ENCODE measurements at places on chromosomes 12 and 14. TPM values are rescaled to one million over a fixed set of nuclear protein-coding genes. Genes with fewer than 3 reads are reported as not detected.

SLC10A1 gene
- not detected for total RNA-seq

LRRC43 gene
- total RNA-seq = 1.4 TPM

DNA sequence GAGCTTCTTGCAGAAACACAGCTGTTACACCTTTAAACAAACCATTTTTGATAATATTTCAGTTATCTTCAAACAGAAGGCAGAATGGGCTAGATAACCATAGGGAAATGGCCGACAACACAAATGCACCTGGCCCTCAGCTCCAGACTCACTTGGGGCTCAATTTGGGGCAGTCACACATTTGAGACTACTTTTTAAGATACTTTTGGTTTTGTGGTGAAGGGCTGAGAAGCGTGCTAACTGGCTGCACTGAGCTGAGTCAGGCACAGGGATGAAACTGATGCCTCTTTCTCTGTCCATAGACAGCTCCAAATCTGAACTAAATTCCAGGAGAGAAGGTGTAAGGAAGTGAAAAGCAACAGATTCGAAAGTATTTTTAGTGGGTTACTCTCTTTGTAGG, 18.5 kb upstream of the GRIP1 start:
- no peak overlapping the region for H3K27ac ChIP-seq
- H3K4me1 ChIP-seq = no peaks in the 10 kb centered on the region
- no peak overlapping the region for H3K4me3 ChIP-seq
- H3K36me3 ChIP-seq = no peaks in the 10 kb centered on the region
- H3K27me3 ChIP-seq = no peaks in the 10 kb centered on the region

DNA sequence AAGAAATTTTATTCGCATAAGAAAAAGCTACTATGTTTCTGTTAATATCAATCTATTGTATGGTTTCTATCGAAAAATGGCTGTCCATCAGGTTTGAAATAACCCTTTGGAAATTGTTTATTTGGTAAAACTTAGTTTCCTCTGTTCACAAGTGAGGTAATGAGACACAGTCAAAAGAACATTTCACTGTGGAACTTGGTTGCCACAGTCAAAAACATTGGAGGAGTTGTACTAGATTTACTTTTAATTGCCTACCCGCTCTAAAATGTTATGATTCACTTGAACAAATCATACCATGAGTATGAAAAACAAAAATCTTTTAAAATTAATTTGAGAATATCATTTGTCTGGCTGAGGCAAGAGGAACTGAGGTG, 46.5 kb downstream of the ITPR2 start:
- peaks cover 3% of the 10 kb centered on the region for H3K36me3 ChIP-seq
- H3K27me3 ChIP-seq = no peaks in the 10 kb centered on the region

PRIMA1 gene
- total RNA-seq = 5.0 TPM

CISTR gene
- total RNA-seq = 3.1 TPM

GRCh38 chr12:54413284-54414190, 5.5 kb downstream of the ITGA5 start:
- H3K27ac ChIP-seq = peak overlapping the region; percentile 78
- peak; percentile 60 for DNase-seq
- peaks cover 36% of the 10 kb centered on the region for H3K36me3 ChIP-seq

All from heart left ventricle (tissue), 16 donors.